ENCODE measurements at places on chromosomes 16 and 17.

DNA sequence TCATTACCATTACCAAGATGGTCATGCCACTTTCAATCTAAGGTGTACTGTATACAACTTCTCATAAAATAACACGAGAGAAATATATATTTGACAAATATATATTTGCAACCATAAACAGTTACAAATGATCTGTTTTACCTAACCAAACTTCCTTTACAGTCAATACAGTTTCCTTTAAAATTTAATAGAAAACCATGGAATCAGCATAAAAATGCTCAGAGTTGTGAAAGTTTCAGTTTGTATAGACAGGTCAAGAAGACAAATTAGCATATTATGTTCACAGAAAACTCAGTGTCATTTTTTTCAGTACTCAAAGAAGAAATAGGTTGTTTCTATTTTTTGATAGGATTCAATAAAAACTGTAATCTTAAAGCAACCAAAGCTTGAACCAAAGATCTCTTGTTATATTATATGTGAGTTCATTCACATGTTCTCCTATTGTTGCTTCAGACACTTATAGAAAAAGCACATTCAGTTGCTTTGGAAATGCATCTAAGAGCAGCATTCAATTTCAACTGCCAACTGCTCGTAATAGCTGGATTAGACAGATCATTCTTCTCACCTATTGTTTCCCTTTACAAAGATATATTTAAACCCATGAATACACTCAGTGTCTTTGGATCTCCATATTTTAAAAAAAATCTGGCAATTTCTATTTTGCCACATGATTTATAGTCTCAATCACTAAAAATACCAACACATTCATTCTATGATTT, 15.1 kb downstream of the SSH2 start:
- DNase-seq = no peak

GRCh38 chr17:3683054-3683511, 12.9 kb downstream of the P2RX5 start:
- DNase-seq = peak; percentile 41

DNA sequence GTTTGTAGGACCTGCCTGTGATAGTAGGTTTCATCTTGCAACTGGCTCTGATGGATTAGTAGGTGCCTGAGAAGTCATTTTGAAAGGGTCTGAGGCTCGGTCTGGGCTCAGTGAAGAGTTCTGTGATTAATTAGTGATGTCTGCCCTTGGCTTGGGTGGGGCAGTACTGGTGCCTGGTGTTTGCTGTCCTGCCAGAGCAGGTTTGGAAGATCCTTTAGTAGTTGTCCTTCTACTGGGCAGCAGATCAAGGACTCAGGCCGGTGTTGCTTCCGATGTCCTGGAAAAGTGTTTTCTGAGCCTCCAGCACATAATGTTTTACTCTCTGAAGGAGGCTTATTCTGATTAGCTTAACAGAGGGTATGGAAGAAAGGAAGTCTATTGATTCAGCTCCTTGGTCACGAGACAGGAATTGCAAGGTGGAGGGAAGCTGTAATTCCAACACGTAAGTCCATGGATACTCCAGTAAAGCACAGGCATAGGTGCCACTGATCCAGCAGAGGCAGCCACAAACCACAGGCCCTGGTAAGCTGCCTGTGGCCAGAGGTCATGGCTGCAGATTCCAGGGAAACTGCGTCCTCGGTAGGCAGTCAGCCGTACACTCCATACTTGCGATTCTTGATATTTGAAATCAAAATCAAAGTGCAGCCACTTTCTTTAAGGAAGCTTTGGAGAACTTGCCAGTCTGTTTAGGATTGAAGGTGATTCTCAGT, 18.7 kb downstream of the HLF start:
- no peak for DNase-seq

DNA sequence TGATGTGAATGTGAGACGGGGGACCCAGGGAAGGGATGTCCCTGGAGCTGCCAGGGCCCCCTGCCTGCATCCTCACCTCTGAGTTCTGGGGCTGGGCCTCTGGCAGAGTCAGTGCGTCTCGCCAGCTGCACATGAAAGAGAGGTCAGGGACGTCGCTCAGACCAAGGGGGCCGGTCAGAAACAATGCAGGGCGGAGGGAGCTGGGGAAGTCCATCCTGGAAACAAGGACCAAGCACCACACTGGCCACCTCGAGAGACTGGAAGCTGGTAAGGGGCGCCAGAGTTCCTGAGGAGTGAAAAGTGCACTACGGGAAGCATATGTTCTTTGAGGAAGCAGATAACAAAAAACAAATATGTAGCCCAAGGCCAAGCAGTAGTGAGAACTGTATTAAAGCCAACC, 2.1 kb downstream of the TAF1C start:
- no peak for DNase-seq

Data from activated effector memory CD4-positive, alpha-beta T cell treated with Interleukin-2 at 50 U/mL for 16 hours (primary cell).